ENCODE measurements at places on chromosomes 16 and 17.

DNA sequence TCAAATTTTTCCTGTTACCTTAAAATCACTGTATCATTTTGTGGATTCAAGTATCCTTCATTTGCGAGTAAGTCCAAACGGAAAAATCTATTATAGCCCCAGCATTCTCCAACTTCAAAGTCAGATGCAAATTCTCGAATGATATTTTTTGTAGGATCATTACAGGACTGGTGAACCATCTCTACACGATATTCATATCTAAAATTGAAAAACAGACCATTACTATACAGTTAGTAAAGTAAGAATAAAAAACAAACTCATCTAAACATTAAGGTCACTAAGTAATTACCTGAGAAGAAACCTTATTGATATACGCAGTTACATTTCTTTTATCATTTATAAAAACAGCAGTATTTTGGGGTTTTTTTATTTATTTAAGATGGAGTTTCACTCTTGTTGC is 49.8 kb downstream of the TRIM37 start:
- no peak for DNase-seq

DNA sequence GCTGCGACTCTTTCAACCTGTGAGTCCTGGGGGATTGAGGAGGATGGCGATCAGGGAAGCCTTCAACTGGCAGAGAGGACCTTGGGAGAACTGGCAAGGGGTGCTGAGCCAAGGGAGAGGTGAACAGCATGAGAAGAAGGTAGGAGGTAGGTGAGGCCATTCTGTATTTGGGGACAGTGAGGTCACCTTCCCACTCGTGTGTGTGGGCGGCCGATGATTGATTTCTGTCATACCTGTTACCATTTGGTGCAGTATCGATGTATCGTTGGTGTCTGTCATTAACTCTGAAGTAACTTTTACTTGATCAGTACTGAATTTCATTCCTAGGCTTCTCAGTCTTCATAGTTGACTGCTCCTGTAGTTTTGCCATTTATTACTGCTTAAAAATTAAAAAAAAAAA is 3.8 kb downstream of the ARSG start:
- DNase-seq: no peak

DNA sequence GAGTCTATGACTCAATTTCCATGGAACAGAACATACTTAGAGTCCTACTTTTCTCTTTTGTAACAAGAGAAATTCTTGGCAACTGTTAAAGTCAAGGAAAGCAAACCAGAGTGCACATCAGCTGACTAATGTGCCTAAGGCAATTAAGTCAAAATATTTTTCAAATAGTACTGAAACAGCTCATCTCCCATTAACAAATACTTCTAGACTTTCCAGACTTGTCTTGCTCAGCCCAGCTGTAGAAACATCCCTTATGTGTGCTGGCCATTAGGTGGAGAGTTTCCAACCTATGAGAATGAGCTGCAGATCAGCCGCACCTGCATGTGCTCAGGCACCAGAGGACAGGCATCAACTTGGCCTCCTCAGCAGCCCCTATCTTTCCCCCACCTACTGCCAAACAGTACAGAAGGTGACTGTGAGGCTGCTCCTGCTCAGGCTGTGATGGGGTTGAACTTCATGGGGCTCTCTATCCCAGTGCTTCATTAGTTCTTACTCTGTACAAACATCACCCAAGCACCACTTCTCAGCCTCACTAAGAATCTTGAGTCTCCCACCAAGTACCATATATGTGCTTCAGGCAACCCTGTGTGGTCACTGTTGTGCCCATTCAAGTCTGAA is 32.2 kb downstream of the TEX2 start:
- no peak for DNase-seq

DNA sequence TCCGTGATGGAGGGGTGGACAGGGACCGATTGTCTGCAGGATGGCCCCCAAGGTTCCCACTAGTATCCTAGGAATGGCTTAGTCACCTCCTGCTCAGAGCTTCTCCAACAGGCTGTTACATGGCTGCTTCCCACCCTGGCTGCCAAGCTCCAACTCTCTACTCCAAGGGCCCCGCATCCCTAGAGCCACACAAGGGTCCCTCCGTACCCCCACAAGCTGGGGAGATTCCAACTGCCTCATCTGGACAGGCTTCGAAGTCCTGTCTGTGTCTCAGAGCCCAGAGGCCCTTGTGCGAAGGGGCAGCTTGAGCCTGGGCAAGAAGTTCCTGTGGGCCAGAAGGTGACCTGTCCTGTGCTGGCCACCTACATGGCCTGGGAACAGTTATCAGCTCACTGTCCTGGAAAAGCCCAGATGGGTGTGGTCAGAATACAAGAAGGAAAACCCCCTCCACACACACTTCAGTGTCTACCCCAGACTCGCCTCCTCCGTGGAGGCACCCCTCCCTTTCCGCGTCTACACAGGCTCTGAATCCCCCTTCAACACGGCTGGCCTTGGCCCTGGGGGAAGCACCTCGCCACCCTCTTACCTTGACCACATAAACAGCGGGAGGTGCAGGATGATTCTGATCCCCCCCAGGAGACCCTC is 586 bp downstream of the MEAK7 start:
- DNase-seq: no peak

GRCh38 chr17:51263006-51263405 is 2.7 kb downstream of the UTP18 start:
- no peak for DNase-seq

DNA sequence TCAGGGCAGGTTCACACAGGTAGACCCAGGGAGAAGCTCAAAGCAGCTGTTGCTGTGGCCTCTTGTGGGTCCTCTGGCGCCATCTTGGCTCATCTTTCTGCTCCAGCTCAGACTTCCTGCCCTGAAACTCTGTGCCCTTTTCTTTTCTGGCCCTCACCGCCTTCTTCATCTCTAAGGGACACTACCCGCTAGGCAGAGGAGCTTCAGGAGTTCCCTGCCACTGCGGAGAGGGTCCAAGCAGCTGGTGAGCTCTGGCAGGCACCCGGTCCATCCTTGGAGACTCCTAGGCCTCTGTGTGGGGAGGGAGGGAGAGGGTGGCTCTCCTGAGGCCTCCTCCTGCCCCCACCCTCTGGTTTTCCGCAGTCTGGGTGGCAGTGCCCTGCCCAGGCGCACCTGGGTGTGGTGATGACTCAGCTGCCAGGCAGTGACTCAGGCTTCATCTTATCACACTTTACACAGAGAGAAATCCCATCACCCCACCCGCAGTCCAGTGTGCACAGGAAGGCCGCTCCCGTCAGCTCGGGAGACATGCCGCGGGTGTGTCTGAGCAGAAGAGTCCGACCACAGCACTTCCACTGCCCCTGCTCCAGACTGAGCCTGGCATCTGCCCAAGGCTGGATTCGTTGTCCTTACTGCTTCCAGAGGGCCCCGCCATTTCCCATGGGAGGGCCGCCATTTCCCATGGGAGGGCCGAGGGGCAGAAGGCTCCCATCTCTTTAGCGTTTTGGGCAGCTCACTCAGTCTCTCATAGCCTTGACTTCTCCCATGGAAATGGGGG is 7.3 kb downstream of the NT5C start:
- DNase-seq: peak; percentile 83

DNA sequence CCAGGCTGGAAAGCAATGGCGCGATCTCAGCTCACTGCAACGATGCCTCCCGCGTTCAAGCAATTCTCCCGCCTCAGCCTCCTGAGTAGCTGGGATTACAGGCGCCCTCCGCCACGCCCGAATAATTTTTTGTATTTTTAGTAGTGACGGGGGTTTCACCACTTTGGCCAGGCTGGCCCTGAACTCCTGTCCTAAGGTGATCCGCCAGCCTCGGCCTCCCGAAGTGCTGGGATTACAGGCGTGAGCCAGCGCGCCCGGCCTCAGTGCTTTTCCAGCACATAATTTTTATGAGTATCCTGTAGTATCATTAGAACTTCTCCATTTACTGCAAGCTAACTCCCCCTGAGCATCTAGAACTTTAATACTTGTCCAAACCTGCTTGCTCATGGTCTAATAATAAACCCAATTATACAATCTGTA is 1.8 kb downstream of the UBE2G1 start:
- no peak for DNase-seq

GRCh38 chr16:69890892-69891282 is 60.2 kb upstream of the CLEC18A start:
- DNase-seq: no peak

GRCh38 chr16:20409398-20410120 is at the start of gene ACSM5:
ACSM5 (plus strand) TSS chr16:20409534; CDS start chr16:20411485, 1,951 bp downstream.
- no peak for DNase-seq

DNA sequence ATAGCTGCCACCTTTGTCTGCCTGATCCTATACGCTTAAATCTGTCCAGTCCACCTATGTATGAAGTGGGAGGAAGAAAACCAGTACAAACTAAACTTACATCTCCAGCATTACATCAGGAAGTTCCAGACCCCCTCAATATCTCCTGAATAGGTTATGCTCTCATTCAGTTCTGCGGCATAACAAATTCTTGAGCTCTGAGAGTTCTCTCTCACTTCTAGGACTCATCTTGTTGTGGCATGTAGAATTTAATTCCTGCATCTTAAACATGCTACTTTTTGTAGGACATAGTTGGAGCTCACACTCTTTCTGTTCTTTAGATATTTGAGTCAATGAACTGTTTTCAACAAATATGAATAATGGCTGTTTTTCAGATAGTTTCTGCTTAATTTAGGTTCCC is 662.5 kb downstream of the CDH11 start:
- DNase-seq: no peak

- no peak for DNase-seq
Measured at GRCh38 chr17:39404542-39405378, 3.3 kb upstream of the FBXL20 start.

GRCh38 chr16:24117680-24118079 is 138.5 kb upstream of the CACNG3 start:
- DNase-seq: no peak

DNA sequence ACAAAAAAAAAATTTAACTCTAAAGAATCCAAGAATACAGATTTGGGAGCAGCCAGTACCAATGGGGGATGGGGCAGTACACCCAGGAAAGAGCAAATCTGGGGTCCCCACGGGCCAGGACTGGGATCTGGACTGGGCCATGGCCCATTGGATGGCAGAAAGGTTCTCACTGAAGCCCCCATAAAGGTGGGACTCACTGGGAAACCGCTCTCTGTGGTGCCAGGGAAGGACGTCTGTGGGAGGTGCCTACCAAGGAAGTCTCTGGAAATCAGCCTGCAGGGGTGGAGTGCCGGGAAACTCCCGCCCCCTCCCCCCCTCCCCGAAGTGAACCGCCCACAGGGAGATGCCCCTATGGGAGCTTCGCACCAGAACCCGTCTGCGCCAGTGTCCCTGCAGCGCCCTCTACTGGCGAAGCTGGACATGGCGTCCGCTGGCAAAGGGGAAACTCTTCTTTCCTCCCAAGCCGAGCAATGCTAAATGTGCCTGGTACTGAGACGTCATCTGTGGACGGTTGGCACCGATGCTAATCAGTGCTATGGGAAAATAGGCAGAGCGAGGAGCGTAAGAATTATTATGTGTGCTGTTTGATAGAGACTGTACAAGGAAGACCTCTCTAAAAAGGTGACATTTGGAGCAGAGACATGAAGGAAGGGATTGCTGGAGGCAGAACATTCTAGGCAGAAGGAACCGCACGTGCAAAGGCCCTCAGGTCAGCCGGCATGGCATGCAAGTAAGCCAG is 671.1 kb downstream of the WWOX start:
- DNase-seq: peak; percentile 26

DNA sequence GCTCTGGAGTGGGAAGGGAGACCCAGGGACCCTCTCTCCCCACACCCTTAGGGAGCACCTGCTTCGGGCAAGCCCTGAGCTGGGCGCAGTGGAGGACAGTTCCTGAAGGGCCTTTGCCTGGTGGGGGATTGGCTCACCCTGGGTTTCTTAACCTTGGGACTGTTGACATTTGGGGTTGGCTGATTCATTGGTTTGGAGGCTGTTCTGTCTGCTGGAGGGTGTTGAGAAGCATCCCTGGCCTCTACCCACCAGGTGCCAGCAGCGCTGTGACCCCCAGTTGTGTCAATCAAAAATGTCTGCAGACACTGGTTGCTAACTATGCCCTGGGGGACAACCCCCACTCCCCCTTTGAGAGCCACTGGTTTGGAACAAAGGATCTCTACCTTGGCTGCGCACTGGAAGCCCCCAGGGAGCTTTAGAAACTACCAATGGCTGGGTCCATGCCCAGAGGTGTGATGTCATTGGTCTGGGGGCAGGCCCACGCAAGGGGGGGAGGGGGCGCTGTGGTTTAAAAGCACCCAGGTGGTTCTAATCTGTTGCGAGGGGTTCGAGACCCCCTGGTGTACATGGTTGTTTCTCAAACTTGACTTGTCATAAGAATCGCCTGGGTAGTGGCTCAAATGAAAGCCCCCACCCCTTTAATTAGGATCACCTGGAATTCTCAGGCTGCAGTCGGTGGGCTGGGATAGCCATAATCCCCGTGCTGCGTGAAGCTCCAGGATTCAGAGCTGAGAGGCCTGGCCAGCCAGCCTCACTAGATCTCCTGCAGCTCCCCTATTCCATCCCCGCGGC is 151.9 kb upstream of the GSE1 start:
- DNase-seq: no peak

DNA sequence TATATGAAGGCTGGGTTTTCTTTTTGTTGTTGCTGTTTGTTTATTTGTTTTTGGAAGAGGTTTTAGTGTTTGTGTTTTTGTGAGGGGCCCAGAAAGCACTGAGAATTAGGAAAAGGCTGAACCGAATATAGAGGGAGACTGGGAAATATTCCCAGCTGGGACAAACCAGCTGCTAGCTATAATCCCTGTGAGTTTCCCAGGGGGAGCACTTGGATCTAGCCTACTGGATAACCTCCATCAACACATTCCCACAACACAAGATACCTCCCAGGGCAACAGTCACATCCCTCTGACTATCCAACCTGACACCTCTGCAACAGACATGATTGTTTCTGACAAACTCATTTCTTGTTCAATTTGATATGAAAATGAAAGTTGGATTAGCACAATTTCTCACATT is 16.7 kb downstream of the CDH11 start:
- DNase-seq: no peak

GRCh38 chr17:74453665-74454196 is 12.7 kb upstream of the CD300A start:
- DNase-seq: no peak

- DNase-seq: no peak
Measured at GRCh38 chr17:45031231-45032173, 19.9 kb downstream of the DCAKD start.

Measured in HL-60 (cell line).